Glomerular endothelial cell (primary cell): ENCODE measurements at places on chromosomes 7 and 10. TPM values are rescaled to one million over a fixed set of nuclear protein-coding genes. Genes with fewer than 3 reads are reported as not detected.

ZNF786 gene
- total RNA-seq: 7.8 and 7.9 TPM in 2 replicates

DNA sequence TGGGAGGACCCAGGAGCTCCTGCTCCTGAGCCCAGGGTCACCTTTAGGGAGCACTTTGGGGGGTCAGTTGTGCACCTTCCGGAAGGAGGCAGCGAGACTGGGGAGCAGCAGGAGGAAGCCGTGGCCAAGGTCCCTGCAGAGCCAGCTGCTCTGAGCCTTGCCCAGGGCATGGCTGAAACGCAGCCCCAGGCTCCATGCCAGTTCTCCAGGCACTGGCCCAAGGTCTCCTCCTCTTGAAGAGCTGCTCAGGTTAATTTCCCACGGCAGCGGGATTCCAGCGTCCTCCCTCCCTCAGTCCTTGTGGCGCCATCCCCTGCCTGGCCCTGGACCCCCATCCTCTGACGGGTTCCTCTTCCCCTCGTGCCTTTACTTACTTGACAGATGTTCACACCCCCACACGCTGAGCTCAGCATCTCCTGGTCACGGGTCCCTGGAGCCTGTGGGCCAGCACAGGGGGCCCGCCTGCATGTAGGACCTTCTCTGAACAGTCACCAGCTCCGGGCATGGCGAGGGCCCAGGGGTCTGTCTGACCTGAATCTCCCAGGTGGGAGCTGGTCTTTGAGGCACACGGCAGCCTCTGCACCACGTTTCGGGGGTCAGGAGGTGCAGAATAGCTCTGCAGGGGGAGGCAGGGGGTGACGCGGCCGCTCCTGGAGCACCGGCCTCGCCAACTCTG lies 16.7 kb upstream of the CFAP46 start:
- no peak for DNase-seq

PRTFDC1 gene
- 2.8 and 8.1 TPM in 2 replicates for total RNA-seq

DNA sequence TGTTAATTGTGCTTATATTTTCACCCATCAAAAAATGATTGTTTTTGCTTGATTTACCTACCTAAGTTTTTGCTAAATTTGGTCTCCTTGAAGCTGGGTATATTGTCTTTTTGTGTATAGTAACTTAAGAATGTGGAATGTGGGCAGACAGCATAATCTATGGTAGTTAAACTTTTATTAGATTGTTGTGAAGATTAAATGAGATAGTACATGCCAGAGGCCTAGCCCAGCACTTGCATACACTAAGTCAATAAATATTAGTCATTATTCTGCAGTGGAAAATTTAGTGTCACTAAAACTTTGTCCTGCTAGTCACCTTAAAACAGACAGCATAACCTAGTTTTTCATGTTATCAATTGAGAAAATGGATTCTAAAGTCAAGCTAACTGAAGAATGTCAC lies 19.3 kb upstream of the RPA3 start:
- DNase-seq: no peak

CALML5 gene
- total RNA-seq: not detected in 2 replicates

CPXM2 gene
- total RNA-seq: 0.19 and 0.41 TPM in 2 replicates

DENND10 gene
- total RNA-seq: 68.0 and 78.5 TPM in 2 replicates

CYP2C18 gene
- not detected in 2 replicates for total RNA-seq

DNA sequence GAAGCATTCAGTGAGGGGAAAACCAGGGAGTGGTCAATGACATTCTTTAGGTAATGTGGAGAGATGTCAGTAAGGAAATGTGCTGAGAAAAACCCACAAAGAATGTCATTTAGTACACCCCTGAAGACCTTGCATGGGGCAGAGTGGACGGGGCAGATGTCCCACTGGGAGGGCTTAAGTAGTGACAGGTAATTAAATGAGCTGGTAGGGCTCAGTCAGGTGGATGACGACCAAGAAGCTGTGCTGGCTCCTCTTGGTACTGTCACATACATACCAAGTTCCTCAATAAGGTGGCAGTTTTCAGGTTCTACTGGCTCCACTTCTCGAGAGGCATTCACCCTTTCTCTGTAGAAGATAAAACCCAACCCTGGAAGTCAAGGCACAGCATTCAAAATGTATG lies 1.8 kb downstream of the PON3 start:
- no peak for DNase-seq

RAB19 gene
- not detected in 2 replicates for total RNA-seq

GRCh38 chr10:14186245-14186644 lies 144.5 kb downstream of the FRMD4A start:
- no peak for DNase-seq

GRCh38 chr7:151249732-151250072 lies 1.2 kb upstream of the SMARCD3 start:
- DNase-seq: no peak

- DNase-seq: no peak
Observed at GRCh38 chr10:17464545-17464944, 10.2 kb upstream of the ST8SIA6 start.

- no peak for DNase-seq
Observed at GRCh38 chr10:130964771-130965170, 346.8 kb downstream of the TCERG1L start.

DNA sequence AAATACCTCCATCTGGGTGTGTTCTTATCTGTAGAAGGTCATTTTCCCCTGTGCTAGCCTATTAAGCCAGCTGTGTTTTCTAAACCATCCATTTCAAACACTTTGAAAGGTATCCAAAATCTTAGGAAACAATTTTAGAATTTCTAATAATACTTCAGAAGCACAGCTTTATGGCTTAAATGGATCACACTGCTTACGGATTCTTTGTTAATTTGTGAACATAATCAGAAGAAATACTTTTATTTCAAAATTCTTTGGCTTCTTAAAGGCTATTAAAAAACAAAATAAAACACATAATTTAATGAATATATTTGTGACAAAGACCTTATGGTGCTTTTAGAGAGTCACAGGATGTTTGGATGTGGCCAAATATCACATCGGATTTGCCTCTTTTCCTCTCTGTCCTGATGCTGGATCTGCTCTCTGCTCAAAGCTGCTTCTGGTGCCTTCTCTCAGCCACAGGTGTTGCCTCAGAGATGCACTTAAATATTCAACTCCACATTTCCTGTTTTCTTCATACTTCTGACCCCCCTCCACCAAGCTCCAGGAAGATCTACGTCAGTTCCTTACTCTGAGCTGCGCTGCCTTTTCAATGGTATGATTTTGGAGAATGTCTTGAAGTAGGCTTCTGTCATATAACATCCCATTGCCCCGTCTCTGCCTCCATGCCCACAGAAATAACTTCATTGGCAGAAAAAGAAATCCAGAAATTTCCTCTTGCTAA lies 230.6 kb downstream of the MLLT10 start:
- DNase-seq: no peak

C10orf62 gene
- not detected in 2 replicates for total RNA-seq

SKIDA1 gene
- 0.34 and 1.2 TPM in 2 replicates for total RNA-seq

DNA sequence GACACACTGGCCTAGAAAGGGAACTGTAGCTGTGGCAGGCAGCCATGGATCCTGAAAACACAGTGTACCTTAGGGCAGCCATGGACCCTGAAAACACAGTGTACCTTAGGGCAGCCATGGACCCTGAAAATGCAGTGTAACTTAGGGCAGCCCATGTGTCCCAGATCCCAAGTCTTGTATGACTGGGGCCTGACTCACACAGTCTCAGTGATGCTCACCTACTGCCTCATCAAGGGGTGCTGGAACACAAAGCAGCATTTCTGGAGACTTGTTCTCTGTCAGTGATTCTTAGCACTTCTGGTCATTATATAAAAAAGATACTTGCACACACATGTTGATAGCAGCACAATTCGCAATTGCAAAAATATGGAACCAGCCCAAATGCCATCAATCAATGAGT lies 70.2 kb upstream of the LAMB4 start:
- no peak for DNase-seq

DNA sequence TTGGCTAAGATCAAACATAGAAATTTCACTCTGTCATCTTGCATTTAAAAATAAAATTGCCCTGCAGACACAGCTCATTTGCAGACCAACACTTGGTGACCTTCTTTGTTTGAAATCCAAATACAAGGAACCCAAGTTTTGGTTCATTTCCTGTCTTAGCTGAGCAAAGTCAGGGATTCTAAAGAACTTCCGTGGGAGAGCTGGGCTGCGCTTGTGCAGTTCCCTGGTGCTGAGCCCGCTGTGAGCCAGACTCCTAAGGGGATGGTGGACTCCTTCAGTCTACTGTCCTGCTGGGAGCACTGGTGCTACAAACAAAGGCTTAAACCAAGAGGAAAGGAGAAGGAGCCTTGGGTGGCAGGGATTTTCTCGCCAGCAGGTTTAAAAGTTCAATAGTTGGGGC lies 60.0 kb downstream of the MYOF start:
- DNase-seq: no peak

TRIM50 gene
- not detected in 2 replicates for total RNA-seq

ZNF655 gene
- 11.3 and 12.7 TPM in 2 replicates for total RNA-seq

- no peak for DNase-seq
Observed at GRCh38 chr7:101625031-101625791, 3.9 kb downstream of the MYL10 start.

KLF14 gene
- not detected in 2 replicates for total RNA-seq

SPOCK2 gene
- total RNA-seq: 0.41 and 3.9 TPM in 2 replicates

- no peak for DNase-seq
Observed at GRCh38 chr10:117603726-117604125, 61.2 kb downstream of the EMX2 start.

GRCh38 chr7:158257001-158257400 lies 330.6 kb downstream of the PTPRN2 start:
- no peak for DNase-seq

DNA sequence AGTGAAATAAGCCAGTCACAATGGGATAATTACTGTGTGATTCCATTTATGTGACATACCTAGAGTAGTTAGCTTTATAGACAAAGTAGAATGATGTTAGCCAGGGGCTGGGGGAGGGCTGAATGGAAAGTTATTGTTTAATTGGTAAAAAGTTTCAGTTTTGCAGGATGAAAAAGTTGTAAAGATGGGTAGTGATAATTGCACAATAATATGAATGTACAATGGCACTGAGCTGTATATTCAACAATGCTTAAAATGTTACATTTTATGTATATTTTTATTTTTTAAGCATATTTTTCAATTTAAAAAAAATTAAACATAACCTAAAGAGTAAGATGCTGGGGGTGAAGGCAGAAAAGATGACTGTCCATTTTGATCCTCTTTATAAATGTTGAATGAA lies 216.1 kb upstream of the KAT6B start:
- no peak for DNase-seq

DNA sequence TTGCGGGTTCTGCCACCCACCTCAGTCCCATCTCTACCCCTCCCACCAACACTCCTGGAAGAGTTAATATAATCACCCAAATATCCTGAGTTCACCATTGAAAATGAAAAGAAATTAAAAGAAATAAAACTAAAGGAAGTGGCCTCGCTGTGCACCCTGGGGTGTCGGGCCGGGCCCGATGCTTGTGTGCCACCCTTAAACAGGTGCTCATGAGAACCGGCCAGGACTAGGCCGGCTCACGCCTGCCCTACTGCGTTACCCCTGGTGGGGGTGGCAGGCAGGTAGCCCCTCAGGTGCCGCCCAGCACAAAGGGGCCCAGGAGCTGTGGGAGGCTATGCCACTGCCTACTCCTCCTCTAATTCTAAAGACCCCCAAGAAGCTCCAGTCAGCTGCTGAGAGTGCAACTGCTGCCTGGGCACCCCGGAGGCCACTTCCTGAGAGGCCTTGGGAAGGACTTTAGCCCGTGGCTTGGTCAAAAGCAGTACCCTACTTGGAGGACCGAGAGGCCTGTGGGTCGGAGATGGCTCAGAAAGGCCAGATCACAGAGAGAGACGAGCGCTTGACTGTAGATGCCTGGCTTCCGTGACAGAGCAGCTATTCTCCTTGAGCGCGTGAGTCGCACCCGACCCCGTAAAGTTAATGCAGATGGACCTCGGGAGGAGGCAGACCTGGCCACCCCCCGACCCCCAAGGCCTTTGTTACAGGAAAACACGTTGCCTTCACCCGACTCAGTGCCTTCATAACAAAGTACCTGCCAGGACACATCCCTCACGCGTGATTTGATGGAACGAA lies 51.0 kb upstream of the PPP2R2D start:
- no peak for DNase-seq

GRCh38 chr7:2886900-2887299 lies 42.8 kb upstream of the GNA12 start:
- DNase-seq: no peak

GRCh38 chr7:158568974-158569857 lies 18.4 kb downstream of the PTPRN2 start:
- DNase-seq: no peak
